ENCODE measurements at places on chromosomes 1 and 21.
A peak's percentile ranks its signal among the peaks of the same experiment; 100 is the strongest.

- DNase-seq = no peak
These were observed 107.1 kb downstream of the TAS1R2 start for GRCh38 chr1:18752409-18752808.

GRCh38 chr1:186479162-186479561 is 18.2 kb upstream of the PDC start:
- DNase-seq = no peak

DNA sequence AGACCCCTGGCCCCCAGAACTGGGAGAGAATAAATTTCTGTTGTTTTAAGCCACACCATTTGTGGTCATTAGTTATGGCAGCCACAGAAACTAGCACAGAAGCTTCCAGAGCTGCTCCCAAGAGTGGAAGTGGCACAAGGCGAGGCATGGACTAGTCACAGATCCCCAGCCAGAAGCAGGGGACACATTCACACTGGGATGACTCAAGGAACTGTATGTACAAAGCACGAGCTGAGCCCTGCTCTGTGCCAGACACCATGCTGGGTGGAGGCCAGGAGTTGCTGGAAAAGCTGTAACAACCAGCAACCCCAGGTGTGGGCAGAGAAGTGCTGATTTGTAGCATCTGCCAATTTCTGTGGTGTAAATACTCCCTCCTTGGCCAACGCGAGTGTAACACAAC is 55.6 kb downstream of the TCP10L start:
- DNase-seq = no peak

DNA sequence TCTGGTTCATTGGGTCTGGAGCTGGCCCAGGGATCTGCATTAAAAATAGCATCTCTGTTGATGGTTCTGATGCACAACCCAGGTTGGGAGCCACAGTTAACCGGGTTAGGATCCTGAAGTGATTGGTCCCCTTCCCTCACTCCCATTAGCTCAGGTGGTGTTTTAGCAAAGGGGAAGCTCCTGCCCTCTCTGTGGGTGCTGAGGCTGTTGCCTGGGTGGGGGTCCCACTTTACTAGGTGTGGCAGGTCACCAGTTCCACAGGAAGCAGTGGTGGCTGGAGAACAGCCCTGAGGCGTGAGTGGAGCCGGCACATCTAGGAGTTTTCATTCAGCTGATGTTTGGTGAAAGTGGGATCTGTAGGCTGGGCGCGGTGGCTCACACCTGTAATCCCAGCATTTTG is 86.5 kb downstream of the MAN1C1 start:
- no peak for DNase-seq

GRCh38 chr21:45836694-45837670 is 144.6 kb upstream of the COL6A1 start:
- DNase-seq = no peak

DNA sequence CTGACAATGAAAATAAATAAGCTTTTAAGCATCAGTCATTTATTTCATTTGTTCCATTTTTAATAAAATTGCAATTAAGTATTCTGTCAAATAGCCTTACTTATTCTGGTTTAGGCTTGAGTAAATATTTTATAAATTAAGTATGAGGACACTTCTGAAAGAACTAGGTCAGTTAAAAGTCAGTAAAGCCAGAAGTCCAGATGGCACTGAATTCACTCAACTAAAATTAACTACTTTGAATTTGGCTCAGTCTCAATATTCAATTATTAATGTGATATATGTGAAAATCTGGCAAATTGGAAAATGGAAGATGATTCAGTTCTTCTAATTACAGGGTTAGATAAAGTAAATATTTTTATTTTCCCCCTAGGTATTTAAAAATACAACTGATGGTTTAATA is 174.2 kb downstream of the BRINP3 start:
- DNase-seq = no peak

- no peak for DNase-seq
These were observed 247.0 kb upstream of the LYPLAL1 start for GRCh38 chr1:218926631-218927030.

DNA sequence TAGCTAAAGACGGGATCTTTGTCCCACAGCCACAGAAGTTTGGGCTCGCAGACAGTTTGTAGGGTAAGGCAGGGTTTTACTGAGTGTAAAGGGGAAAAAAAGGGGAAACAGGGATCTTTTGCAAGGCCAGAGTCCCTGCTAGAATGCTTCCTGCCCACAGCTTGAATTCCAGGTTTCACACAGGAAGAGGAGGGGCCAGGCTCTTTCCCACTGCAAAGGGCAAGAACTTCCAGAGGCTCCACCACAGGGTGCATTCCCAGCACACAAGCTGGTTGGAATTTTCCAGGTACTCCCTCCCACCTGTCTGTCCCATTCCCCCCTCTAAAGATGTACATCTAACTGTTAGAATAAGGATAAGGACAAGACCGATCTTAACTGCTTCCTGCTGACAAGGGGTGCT is 1126.9 kb downstream of the KCNT2 start:
- DNase-seq = no peak

DNA sequence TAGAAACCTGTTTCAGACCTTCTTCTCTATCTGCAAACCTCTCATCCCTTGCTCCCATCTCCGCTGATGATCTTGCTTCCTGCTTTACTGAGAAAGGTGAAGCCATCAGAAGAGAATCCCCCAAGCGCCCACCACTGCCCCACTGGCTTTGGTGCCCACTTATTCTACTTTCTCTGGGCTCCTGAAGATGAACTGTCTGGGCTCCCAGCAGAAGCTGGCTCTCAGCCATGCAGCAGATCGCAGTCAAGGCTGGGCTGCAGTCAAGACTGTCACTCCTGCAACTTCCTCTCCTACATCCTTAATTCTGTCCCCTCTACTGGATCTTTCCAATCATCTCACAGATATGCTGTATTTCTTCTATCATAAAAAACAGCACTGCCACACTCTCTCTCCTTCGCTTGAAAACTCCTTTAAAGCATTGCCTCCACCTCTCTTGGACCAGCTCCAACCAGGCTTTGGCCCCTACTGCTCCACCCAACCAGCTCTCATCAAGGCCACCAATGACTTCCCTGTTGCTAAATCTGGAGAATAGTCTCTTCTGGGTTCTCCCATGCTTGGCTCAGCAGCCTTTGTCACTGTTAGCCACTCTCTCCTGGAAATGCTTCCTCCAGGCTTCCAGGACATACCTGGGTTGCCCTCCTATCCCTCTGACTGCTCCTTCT is 25.8 kb downstream of the TRIM62 start:
- no peak for DNase-seq

GRCh38 chr1:91123773-91124172 is 101.9 kb upstream of the ZNF644 start:
- no peak for DNase-seq

- DNase-seq = peak; percentile 56
These were observed 17.9 kb upstream of the ETV3 start for GRCh38 chr1:157156058-157156541.

DNA sequence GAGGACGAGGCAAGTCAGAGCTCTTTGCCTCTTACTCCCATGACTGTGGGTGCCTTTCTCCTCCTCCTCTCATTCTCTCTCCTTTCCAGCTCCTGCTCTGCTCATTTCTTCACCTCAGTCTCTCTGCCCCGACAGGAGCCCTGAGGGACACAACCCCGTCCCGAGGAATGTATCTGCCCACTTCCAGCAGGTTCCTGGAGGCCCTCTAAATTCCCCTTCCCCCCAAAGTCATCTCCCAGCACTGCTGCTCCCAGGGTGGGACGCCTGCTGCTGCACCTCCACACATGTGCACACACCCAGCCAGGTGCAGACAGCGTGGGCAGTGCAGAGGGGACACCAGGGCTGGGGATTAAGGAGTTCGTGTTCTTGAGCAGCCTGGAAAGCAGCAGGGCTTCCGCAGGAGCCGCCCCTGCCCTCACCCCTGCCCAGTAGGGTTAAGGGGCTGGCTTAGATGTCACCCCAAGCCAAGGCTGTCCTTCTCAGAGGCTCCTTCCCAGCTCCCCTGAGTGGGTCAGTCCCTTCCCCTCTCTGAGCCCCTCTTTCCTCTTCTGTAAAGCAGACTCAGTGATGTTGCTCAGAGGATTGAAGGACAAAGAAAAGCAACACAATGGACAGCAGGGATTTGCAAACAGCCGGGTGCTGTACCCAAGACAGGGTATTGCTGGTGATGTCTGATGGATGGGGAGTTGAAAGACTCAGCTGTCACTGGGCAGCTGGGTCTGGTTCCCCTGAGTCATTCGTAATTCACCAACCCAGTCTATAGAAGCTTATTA is 346.0 kb downstream of the MATN1 start:
- DNase-seq = no peak

GRCh38 chr21:43986544-43987451 is 25.3 kb upstream of the TRAPPC10 start:
- DNase-seq = no peak

DNA sequence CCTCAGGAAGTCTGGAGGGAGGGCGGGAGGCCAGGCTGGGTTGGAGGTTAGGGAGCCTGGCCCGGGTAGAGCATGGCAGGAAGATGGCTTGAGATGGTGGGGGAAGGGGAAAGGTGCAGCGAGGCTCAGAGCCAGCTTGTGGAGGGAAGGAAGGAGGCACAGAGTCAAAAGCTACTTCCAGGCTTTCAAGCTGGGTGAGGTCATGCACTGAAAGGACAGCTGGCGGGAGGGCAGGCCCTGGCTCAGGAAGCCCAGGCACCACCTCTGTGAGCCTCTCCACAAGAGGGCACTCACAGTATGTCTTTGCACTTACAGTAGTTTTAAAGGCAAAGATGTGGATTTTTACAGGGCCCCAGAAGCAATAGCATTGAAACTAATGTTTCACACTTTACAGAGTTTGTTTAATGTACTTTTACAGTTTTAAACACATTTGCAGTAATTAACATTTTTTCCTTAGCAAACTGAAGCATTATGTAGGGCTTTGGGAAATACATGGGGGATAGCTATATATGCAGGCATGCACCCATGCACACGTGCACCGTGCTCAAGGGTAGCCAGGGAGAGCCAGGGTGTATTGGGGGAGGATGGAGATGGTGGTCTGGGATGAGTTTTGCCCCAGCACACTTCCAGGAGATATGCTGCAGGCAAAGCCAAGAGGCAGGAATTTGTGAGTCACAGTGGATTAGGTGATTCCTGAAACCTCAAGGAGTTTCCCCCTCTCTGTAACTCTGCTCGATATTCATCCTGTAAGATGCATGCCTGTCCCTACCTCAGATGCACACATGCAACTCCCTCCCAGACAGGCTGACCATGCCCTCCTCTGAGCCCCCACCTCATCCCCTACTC is 6.1 kb upstream of the ADAM15 start:
- DNase-seq = peak; percentile 85

DNA sequence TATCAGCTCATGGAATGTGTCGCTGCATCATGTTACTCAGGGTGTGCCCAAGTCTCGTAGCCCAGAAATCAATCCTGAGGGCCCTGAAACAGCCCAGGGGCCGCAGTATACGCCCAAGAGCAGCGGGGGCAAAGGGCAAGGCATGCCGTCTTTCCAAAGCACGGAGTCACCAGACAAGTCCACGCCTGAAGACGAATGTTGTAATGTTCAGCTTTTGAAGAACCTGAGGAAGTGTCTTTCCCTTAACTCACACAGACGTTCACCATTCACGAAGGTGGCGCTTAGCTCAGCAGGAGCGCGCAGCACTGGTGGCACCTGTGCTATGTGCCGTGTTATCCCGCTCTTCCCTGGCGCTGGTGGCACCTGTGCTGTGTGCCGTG is 18.8 kb upstream of the PWP2 start:
- no peak for DNase-seq

GRCh38 chr1:109516872-109517271 is 7.3 kb upstream of the AMIGO1 start:
- DNase-seq = no peak

DNA sequence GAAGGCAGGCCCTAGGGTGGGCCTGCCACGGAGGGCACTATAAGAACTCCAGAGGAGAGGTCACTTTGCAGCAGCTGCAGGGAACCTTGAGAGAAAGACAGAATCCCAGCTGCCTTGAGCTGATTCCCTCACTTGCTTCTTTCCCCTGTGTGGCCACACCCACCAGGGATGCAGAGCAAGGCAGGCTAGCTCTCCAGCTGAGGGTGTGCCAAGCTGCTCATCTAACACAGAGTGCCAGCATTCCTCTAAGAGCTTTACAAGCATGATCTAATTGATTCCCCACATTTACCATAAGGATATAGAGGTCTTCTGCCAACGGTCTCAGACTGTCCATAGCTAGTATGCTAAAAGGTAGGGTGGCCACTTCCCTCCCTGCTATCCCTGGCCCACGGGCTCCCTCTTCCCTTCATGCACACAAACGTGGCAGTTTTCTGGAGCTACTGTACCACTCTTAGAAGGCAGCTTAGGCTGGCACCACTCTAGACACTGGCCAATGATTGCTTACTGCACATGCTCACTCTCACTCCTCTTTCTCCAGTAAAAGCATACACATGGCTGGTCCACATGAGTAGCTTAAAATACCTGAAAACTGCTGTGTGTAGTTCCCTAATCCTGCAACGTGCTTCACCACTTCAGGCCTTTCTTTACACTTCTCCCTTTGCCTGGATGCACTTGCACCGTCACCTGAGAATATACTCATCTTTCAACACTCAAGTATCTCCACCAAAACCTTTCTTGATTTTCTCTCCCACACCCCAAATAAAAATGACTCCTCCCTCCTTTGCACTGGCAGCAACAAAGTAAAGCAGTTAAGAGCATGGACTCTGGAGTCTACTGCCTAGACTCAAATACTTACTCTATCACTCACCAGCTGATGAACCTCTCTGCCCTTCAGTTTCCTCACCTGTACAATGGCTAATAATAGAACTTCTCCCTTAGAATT is 57.7 kb downstream of the DMAP1 start:
- no peak for DNase-seq

- DNase-seq = no peak
These were observed 40.1 kb downstream of the S100A10 start for GRCh38 chr1:151953409-151954094.

DNA sequence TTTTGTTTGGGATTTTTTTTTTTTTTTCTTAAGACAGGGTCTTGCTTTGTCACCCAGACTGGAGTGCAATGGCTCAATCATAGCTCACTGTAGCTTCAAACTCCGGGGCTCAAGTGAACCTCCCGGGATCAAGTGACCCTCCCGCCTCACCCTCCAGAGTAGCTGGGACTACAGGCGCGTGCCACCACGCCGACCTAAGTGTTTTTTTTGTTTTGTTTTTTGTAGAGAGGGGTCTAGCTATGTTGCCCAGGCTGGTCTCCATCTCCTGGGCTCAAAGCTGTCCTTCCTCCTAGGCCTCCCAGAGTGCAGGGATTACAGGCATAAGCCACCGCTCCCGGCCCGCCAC is 776 bp downstream of the HLCS start:
- DNase-seq = no peak

DNA sequence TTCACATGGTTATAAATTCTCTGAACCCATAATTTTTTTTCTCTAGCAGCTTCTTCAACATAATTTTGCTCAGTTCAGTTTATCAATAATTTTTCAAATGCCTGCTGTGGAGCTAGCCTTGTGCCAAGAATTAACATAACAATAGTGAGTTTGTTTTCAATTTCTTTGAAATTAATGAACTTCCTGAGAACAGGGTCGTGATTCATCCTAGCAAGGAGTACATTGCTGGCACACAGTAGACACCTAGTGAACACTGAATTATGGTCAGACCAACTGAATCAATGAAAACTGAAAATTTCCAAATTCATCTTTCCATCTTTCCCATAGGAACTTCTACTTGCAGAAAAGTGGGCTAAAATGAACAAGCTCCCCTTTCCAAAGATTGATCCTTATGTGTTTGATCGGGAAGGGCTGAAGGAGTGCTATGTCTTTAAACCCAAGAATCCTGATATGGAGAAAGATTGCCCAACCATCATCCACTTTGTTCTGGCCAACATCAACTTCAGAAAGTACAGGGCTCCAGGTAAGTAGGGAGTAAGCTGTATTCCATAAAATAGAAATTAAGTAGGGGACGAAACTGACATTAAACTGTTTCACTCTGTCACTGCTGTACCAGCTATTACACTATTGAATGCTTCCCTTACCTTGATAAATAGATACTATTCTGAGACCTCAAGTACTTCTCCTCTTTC is 148.7 kb downstream of the PLA2G4A start:
- DNase-seq = no peak

GRCh38 chr1:27535386-27535785 is 45.4 kb upstream of the WASF2 start:
- DNase-seq = no peak
